ENCODE measurements at places on chromosomes 1 and 21.

GRCh38 chr1:37069406-37069805 lies 35.1 kb upstream of the GRIK3 start:
- no peak for DNase-seq

GRCh38 chr1:151511636-151512215 lies 539 bp downstream of the CGN start:
- DNase-seq, result no peak

GRCh38 chr1:172136925-172137324 lies 283.6 kb upstream of the C1orf105 start:
- DNase-seq, result no peak

DNA sequence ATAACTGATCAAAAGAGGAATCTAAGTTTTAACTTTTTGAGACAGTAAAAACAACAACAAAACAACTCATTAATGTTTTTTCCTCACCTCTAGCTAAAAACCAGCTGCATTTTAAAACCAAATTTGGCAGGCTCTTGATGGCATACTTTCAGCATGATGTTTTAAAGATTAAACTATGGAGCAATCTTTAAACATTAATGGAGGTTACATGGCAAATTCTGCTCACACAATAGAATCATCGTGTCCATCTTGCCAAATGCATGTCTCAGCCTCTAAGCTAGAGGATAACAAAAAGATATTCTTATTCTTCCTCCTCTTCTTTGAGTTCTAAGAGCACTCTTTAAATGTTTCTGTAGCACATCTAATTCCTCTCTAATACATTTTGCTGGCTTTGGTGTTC lies 579.8 kb upstream of the PKN2 start:
- no peak for DNase-seq

GRCh38 chr1:179996099-179996498 lies 41.5 kb downstream of the CEP350 start:
- DNase-seq, result no peak

- no peak for DNase-seq
Observed at GRCh38 chr1:185716095-185716494, 18.1 kb upstream of the HMCN1 start.

DNA sequence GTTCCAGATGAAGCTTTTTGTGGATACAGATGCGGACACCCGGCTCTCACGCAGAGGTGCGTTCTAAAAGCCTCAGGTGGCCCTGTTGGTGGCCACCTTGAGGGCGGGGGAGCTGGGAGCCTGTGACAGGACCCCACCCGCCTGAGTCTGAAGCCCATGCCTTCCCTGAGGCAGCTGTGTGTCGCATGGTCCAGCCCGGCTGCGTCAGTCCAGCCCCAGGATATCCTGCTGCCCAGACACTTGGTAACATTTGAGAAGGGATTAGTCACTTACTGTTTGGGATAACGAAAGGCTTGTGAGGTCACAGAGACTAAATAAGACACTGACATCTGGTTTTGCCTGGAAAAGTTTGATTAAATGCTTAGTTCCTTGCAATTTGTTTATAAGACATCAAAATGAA lies 68.9 kb downstream of the UCK2 start:
- no peak for DNase-seq

DNA sequence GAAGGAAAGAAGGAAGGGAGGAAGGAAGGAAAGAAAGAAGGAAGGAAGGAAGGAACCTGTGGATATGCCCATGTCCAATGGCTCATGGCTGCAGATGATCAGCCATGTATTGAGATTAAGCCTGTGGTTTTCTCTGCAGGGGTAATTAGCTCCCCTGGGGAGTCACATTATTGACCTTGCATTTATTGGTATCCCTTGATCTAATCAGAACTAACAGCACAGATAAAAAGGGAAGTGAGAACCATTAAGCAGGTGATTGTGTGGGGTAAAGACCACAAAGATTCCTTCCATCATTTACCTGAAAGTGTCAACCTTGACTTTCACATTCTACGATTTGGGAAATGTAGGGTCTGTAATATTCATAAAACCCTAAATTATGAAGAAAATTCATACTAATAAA lies 390.7 kb downstream of the BRINP2 start:
- no peak for DNase-seq

GRCh38 chr21:35352066-35352770 lies 303.1 kb upstream of the RUNX1 start:
- DNase-seq, result no peak

- no peak for DNase-seq
Observed at GRCh38 chr1:64942675-64943074, 23.7 kb downstream of the JAK1 start.

GRCh38 chr1:39086865-39087409 lies 60.8 kb downstream of the NDUFS5 start:
- DNase-seq, result no peak

- DNase-seq, result no peak
Observed at GRCh38 chr1:91693557-91693956, 192.4 kb downstream of the TGFBR3 start.

All from GM12891 (cell line).